ENCODE measurements at places on chromosomes 12 and 14.

DNA sequence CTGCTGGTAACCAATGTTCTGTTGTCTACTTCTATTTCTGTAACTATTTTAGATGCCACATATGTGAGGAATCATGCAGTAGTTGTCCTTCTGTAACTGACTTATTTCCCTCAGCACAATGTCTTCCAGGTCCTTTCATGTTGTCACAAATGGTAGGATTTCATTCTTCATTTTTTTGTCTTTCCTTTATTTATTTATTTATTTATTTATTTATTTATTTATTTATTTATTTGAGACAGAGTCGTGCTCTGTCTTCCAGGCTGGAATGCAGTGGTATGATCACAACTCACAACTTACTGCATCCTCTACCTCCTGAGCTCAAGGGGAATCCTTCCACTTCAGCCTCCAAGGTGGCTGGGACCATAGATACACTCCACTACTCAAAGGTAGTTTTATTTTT lies 288.2 kb downstream of the PPFIA2 start:
- DNase-seq: no peak

DNA sequence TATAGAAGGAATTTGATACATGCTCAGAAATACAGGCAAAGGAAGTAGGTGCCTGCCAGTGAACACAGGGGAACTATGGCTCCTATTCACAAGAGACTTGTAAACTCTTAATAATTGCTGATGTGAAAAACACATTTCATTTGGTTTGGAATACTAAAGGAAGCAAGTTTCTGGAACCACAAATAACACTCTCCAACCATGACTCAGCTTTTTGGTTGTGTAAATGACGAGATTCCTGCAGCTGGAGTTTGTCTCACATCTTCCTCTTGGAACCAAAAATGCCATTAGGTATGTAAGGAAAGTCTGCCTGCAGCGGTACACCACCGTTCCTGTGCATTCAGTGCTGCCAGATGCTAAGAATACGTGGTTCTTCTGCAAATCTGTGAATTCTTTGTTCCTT lies 4.5 kb upstream of the OR11H6 start:
- no peak for DNase-seq

DNA sequence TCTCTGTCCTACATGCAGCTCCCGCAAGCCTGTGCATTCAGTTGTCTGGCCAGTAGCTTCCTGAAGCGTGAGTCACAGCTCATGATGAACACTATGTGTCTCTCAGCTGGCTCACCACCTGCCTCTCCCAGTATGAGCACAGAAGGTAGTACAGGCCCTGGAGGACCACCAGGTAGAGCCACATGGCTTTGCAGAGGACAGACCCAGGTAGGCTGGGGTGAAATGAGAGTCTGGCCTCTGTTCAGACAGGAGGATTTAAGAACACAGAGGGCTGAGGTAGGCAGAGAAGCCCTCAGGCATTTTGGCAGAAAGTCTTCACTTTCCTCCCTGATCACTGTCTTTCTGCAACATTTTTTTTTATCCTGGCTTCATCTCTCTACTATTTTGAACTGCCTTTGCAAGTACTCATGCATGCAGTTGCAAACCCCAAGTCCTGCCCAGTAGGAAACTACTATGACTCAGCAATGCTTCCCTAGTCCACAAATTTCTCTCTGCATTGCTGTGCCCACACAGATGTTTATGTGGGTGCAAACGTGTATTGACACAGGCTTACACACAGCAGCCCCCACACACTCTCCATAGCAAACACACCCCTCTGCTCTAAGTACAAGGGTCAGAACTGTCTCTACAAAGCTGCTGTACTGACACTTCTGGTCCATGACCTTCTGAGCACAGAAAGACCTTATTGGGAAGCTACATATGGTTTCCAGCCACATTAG lies 7.2 kb upstream of the SDR9C7 start:
- DNase-seq: no peak

DNA sequence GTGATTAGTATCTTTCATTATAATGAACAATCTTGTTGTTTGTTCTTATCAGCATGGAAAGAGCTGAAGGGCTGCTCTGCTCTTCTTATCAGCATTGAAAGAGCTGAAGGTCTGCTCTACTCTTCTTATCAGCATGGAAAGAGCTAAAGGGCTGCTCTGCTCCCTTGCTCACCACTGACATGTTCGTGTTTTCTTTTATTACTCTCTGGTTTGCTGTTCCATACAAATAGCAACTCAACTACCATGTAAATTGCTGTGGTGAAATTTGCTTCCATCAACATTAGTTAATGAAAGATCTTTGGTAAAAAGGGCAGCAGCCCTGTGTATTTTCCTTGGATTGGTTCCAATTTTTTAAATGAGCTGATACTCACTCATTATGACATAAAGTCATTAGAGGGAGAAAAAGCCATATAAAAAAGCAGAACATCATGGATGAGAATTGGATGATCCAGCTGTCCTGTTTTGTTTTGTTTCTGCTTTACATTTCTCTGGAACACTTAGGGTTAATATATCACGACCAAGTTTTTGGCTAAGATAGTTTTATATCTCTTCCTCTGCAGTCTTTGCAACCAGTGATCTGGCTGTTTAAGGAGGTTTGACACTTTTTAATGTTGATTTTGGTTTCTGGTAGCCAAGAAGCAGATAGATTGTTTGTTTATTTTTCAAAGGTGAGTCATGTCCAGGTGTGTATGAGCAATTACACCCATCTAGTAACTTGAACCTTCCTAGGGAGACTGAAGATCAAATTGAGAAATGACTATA lies 356.6 kb downstream of the CEP128 start:
- DNase-seq: no peak

GRCh38 chr12:93547778-93548177 lies 24.7 kb upstream of the SOCS2 start:
- DNase-seq: no peak

Measured in NCI-H1417 treated with DMSO at 0.1 percent for 48 hours (cell line).